ENCODE measurements at places on chromosomes 11 and 22.

- no peak for DNase-seq
These were observed 4.8 kb upstream of the EMID1 start for GRCh38 chr22:29200901-29201300.

DNA sequence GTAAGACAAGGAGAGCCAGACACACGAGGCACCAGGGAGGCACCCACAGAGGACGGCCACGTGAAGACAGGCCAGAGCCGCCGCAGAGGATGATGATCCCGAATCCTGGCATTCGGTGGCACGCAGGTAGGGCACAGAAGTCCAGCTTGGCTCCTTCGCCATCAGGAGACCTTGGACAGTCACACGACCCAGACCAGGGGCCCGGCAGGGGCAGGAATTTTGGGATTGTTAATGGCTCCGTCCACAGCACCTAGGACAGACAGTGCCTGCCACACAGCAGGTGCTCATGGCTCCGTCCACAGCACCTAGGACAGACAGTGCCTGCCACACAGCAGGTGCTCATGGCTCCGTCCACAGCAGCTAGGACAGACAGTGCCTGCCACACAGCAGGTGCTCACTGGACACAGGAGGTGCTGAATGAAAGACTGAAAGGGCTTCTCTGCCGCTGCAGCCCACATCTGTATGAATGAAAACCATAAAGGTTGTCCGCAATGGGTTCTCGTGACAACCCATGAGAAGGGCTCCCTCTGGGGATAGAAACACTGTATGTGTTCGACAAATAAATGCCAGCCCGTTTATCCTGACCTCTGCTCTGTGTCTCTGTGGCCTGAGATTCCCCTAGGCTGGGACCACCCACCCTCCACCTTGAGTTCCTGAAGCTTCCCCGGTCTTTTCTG is 341.6 kb downstream of the CTTN start:
- no peak for DNase-seq

- DNase-seq: peak; percentile 85
These were observed 42.2 kb upstream of the INCENP start for GRCh38 chr11:62081378-62082291.

- peak; percentile 34 for DNase-seq
These were observed 761.3 kb downstream of the OPCML start for GRCh38 chr11:132770829-132771530.

DNA sequence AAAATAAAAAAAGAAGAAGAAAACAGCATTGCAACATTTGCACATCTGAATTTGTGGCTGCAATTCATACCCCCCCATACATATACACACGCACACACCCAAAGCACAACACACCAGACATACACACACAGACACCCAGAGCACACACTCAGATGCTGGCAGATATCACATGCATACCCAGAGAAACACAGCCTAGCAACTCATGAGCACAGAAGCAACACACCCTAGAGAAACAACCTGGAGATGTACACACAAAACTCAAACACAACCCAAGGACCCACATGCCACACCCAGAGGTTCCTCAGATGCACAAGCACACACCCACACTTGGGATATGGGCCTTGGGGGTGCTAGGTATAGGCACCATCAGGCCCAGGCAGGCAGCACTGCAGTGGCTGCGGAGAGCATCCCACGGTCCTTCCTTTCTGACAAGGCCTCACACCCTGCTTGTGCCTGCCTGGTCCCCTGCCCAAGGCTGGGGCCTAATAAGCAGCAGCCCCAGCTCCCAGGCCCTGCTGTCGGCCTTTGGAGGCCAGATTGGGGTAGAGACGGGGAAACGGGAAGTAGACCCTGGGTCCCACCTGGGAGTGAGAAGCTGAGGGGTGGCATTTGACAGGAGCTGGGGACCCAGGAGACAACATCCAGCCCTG is 3.1 kb downstream of the CST6 start:
- DNase-seq: no peak

DNA sequence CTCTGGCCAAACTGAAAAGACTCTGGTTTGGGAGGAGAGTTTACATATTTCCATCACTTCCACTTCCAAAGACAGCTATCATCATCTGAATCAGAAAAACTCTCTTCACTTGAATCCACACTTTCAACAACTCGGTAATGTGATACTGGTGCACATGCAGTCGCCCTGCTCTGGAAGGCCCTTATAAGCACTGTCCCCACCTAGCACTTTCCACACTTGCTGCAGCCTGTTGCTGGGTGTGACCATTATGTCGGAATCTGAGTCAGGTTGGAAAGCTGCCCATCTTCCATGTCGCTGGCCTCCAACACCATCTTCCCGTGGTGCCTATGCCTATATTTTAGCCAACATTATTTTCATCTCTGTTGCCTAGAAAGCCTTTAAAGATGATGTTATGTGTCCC is 1.1 kb upstream of the OR10A5 start:
- no peak for DNase-seq

DNA sequence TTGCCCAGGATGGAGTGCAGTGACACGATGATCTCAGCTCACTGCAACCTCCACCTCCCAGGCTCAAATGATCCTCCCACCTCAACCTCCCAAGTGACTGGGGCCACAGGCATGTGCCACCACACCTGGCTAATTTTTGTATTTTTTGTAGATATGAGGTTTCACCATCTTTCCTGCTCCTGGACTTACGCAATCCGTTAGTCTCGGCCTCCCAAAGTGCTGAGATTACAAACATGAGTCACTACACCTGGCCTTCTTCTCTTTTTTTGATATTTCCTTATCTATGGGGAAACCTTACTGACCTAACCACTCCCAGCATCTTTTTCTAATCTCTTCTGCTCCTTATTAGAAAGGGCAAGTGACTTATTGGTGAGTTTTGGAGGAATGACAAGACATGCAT is 121.7 kb upstream of the CHORDC1 start:
- no peak for DNase-seq

DNA sequence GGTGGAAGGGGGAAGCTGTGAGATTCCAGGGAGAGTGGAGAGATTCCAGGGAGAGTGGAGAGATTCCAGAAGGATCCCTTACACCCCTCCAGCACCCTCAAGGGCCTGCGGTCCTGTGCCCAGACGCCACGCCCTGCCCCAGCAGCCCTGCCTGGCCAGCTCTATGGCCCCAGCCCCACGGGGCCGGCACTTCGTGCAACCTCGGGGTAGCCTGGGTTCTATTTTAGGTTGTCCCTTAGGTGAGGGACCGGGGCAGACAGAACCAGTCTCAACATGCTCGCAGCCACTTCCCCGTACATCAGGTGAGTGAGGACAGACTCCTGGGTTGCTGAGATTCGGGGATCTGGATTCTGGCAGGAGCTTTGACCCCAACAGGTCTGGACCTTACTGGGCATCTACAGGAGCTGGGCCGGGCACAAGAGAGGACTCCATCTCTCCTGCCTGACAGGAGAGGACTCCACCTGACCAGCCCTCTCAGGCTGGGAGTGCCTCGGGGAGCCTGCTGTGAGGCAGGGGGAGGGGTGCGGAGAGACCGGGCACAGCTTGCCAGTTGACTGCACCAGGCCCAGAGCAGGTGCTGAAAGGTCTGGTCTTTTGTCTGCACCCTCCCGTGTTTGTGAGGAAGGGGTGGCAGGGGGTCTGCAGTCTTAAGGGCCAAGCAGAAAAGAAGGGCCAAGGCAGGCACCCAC is 8.5 kb upstream of the ADORA2A start:
- DNase-seq: no peak

- DNase-seq: no peak
These were observed 6.9 kb upstream of the PRAME start for GRCh38 chr22:22565981-22566380.

- no peak for DNase-seq
These were observed 55.3 kb downstream of the CELSR1 start for GRCh38 chr22:46482056-46482675.

- no peak for DNase-seq
These were observed 29.8 kb upstream of the LDHA start for GRCh38 chr11:18364495-18365073.

- no peak for DNase-seq
These were observed 143.5 kb downstream of the MIAT start for GRCh38 chr22:26800858-26801257.

GRCh38 chr11:358129-358800 is 11.0 kb upstream of the B4GALNT4 start:
- peak; percentile 32 for DNase-seq

- DNase-seq: no peak
These were observed 39.5 kb upstream of the ADA2 start for GRCh38 chr22:17258788-17259148.

GRCh38 chr11:119701591-119702549 is 27.1 kb downstream of the NECTIN1 start:
- DNase-seq: no peak

GRCh38 chr11:35676611-35676965 is 14.0 kb downstream of the TRIM44 start:
- DNase-seq: no peak

- peak; percentile 17 for DNase-seq
These were observed 8.0 kb downstream of the CAPN5 start for GRCh38 chr11:77074626-77075221.

DNA sequence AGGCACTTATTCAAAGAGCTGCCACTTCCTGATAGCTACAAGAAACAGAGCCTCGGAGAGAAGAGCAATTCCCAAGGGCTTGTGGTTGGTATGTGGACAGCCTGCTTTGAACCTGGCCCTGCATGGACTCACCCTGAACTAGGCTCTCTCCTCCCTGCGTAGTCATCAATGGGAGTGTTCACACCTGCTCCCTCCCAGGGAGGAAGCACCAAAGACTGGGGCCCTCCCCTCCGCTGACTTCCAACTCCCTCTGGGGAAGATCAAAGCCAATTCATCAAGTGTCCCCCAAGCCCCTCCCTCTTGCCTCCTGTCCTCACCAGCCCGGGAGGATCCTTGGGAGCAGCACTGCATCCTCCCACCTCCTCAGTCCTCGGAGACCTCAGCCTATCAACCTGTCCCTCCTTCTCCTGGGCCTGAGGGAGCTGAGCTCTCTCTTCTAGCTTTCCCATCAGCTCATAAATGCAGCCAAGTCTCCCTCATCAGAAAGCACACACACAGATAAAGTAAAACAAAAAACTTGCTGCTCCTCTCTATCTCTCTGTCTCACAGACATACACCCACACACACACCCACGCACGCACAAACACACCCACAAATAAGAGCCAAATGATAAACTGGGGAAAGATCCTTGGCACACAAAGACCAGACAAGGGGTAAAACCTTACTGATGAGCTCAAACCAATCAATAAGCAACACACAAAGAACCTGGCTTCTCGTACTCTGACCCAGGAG is 3.3 kb downstream of the A4GALT start:
- peak; percentile 72 for DNase-seq
